ENCODE measurements at places on chromosomes 11 and 22.

GRCh38 chr11:8259306-8259959 lies 4.2 kb downstream of the LMO1 start:
- no peak for DNase-seq

DNA sequence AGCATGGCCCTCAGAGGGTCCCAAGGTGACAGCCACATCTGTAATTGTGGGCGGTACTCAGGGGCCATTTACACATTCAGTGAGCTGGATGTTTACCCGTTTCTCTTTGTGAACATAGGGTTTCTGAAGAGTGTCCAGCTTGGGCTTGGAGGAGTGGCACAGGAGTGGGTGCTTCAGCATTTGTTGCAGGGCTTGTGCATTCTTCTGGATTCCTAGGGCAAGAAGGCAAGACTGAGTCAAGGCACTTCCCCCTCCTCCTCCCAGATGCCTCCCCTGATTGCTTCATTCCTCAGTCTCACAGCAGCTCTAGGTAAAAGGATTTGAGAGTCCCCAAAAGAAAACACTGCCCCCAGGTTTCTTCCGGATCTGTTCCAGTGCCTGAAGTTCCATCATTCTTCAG lies 95.4 kb downstream of the RNF169 start:
- no peak for DNase-seq

GRCh38 chr22:17264321-17265052 lies 45.3 kb upstream of the ADA2 start:
- no peak for DNase-seq

DNA sequence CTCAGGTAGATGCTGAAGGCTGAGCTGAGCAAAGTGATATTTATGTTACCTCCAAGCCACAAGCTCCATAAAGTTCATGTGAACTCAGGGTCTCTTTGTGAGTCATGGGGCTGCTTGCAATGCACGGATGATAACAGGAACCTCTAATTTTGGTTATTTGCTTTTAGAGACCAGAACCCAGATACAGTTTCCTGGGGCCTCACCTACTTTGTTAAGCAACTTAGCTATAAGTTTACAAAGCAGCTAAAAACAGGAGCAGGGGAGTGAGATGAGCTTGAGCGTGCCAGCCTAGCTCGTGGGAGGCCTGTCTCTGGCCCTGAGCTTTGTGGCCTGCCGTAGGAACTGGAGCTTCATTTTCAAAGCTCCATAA lies 29.2 kb downstream of the SREBF2 start:
- DNase-seq: peak; percentile 65

DNA sequence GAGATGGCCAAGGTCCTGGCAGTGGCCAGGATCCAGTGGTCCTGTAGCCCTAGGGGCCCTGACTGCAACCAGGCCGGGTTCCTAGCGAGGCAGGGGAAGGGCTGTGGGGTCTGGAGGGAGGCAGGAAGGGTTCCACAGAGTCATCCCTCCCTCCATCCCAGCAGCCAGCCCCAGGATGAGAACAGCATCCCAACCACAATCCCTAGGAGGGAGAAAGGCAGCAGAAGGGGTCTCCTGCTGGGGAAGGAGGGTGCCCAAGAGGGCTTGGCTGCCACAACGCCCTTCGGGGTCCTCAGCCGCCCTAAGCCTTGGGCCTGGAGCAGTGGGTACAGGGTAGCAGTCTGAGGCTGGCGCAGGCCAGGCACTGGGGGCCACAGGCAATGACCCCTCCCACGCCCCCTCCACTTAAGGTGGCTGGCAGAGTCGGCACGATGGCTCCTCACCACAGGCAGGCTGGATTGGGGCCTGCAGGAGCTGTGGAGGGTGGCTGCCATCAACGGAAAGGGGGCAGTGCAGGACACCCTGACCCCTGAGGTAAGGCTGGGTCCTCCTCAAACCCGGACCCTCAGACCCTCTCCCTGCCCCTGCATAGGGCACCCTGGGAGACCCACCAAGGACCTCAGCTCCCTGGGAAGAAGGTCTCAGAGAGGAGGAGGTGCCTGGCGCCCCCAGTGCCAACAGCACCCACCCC lies 7.2 kb downstream of the SLC22A12 start:
- DNase-seq: no peak

- DNase-seq: no peak
These were observed 18.0 kb downstream of the MAPK1 start for GRCh38 chr22:21849489-21849888.

DNA sequence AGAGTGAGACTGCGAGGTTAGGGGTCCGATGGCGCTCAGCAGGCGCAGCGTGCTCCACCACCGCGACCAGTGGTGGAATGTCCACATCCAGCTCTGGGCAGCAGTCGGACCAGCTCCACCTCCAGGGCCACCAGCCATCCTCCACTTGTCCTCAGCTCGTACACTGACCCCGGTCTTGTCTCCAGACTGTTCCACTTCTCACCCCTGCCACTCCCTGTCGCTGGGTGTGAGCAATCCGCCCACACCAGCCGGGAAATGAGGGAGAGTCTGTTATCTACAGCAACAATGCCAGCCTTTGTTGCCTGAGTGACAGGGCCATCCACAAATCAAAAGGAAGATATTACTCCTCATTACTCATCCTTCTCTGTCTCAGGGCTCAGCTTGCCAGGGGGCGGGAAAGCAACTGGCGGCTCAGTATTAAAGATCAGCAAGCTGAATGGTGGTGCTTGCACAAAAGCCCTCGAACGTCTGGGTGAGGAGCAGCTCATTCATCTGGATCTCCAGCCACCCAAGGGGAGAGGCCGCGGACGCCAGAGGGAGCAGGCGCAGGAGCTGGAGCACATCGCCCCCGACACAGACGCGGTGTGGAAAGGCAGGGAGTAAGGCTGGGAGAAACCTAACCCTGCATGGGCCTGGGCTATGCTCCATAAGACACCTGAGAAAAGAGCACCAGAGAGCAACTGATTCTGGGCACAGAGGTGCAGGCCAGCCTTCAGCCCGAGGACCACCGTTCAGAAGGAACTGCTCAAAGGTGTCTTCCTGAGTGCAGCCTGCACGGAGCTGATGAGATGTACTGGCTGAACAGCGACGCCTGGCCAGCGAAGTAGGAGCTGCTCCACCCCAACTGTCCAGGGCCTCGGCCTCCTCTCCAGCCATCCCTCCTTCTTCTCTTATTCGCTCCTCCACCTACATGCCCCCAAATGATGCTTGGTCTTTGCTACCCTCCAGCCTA lies 21.9 kb downstream of the IGSF9B start:
- DNase-seq: no peak

- DNase-seq: no peak
These were observed 3.1 kb upstream of the BCR start for GRCh38 chr22:23177197-23177596.

- no peak for DNase-seq
These were observed 470.0 kb downstream of the BUD13 start for GRCh38 chr11:116302756-116303155.

- no peak for DNase-seq
These were observed at the start of gene UPB1 for GRCh38 chr22:24494528-24495364. Gene UPB1, plus strand, starts transcription at chr22:24495332. Its CDS starts 72 bp downstream, at chr22:24495404.

- DNase-seq: no peak
These were observed 39.6 kb upstream of the CHRM4 start for GRCh38 chr11:46431211-46431610.

GRCh38 chr22:46983046-46983445 lies 220.6 kb downstream of the TBC1D22A start:
- no peak for DNase-seq

GRCh38 chr22:43338766-43339345 lies 4.3 kb downstream of the SCUBE1 start:
- DNase-seq: no peak

DNA sequence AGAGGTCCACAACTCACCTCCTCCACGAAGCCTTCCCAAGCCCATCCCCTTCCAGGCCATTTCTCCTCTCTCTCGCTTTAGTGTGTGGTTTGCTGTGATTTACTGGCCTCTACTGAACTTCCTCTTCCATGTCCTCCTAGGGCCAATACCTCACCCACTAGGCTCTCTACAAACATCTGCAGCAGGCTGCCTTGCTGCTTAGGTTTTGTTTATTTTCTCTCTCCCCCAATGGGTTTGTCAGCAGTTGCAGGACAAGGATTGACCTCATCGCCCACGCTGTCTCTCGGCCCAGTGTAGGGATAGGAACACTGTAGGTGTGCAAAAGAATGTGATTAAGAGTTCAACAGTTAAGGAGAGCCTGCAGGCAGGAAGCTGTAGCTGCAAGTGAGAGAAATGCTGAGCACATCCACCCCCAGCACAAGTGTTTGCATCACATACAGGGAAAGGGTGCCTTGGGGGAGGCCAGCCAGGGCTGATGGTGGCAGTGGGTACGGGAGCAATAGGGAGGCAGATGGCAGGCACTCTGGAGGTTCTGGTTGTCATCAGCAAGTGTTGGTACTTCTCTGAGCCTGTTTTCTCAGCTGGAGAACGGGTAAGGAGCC lies 1.4 kb downstream of the PC start:
- DNase-seq: no peak

Data from activated naive CD4-positive, alpha-beta T cell treated with Interleukin-2 at 50 U/mL for 16 hours (primary cell).